ENCODE measurements at places on chromosomes 6 and 20.
A peak's percentile ranks its signal among the peaks of the same experiment; 100 is the strongest.

- DNase-seq: no peak
Measured at GRCh38 chr20:8050157-8050837, 30.7 kb upstream of the TMX4 start.

- no peak for DNase-seq
Measured at GRCh38 chr6:106027758-106028157, 58.4 kb upstream of the PRDM1 start.

DNA sequence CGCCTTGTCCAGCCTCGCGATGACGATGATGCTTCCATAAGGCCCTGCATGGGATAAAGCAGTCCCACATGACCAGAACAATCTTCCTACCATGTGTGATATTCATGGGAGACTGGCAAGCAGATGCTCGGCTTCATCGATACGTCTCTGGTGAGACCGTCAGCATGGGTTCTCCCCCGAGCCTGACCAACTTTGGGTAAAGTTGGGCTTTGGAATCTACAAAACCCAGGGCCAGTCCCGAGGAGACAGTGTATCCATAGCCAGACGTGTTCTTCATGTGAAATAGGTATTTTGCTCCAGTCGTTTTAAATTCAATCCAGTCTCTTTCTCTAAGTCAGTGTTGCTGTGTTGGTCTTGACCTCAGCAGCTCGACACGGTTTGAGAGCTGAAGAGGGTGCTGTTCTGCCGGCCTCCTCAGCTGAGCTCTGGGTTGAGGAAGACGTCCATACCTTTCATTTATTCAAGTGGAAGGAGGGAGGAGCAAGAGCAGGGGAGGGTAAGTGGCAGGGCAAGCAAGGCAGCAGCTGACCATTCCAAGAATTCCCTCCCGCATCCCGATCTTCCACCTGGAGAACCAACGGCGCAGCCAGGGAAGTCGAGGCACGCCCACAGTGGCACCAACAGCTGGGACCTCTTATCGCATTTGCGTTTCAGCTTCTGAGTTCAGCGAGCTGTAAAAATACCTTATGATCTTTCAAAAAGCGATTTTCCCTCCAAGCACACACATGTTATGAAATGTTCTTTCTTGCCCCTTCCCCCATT, 64.0 kb upstream of the THBS2 start:
- no peak for DNase-seq

DNA sequence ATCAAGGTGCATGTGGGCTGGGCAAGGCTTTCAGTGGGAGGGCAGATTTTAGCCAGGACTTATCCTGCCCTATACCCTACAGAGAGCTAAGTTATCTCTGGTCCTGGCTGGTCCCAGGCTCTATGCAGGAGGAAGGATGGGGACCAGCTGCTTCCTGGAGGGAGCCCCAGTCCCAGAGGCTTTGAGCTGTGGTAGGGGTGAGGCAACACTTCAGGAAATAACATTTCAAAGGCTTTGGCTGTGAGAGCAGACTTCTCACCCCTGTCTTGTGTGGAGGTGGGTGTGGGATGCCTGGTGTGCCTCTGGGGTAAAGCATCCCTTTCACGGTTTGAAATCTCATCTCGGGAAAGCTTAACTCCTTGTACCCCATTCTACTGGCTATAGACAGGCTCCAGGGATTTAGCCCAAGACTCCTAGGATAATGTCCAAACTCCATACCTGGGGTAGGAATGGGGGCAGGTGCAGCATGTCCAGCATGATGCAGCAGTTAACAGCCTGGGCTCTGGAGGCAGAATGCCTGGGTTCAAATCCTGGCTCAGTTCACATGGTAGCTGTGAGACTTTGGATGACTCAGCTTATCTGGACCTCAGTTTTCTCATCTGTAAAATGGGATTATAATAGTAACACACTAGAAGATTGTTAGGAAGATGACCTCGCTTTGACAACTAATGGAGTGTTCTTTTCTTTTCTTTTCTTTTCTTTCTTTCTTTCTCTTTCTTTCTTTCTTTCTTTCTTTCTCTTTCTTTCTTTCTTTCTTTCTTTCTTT, 27.5 kb upstream of the SIRPA start:
- no peak for DNase-seq

DNA sequence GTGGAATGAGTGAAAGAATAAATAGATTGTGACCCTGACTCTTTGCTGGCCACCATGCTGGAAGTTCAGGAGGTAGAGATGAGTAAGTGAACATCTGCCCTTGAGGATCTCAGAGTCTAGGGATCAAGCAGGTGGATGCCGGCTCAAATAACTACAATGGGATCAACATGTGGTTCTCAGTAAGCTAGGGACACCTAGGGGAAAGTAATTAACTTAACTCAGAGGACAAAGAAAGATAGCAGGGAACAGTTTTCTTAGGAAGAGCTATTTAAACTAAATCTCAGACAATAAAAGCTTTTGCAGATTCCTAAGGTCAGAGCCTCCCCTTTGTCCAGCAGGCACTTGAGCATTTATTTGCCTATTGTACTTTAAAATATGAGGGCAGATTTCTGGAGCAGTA, 29.1 kb downstream of the SLC13A3 start:
- DNase-seq: no peak

DNA sequence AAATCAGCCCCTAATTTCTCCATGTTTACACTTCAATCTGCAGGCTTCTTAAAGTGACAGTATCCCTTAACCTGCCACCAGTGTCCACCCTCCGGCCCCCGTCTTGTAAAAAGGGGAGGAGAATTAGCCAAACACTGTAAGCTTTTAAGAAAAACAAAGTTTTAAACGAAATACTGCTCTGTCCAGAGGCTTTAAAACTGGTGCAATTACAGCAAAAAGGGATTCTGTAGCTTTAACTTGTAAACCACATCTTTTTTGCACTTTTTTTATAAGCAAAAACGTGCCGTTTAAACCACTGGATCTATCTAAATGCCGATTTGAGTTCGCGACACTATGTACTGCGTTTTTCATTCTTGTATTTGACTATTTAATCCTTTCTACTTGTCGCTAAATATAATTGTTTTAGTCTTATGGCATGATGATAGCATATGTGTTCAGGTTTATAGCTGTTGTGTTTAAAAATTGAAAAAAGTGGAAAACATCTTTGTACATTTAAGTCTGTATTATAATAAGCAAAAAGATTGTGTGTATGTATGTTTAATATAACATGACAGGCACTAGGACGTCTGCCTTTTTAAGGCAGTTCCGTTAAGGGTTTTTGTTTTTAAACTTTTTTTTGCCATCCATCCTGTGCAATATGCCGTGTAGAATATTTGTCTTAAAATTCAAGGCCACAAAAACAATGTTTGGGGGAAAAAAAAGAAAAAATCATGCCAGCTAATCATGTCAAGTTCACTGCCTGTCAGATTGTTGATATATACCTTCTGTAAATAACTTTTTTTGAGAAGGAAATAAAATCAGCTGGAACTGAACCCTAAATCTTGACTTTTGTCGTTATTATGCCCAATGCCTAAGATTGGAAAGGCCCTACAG, 4.5 kb downstream of the SOX4 start:
- peak; percentile 55 for DNase-seq

DNA sequence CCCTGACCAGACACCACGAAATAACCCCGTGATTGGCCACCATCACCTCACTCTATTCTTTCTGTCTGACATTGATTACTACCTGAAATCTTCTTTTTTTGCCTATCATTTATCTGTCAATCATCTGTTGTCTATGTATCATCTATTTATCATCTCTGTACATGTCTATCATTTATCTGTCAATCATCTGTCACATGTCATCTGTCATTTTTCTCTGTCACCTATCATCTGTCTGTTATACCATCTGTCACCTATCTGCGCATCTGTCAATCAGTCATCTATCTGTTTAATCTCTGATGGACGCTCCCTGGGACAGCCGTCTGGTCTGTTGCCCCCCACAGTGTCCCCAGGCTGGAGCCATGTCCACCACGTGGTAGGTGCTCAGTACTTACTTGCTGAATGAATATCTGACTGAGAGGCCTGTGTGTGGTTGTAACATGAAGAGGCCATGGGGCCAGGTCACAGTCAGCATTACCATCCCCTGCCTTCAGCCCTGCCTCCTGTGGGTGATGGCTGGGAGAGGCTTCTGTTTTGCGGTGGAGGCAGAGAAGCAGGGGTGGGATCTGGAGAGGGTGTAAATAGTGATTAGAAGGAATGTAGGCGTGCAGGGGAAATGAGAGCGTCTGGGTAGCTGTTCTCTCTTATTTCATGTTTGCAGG, 302.7 kb downstream of the QKI start:
- no peak for DNase-seq

- no peak for DNase-seq
Measured at GRCh38 chr6:34272013-34272926, 23.5 kb upstream of the SMIM29 start.

- DNase-seq: no peak
Measured at GRCh38 chr6:101462576-101462975, 69.1 kb downstream of the GRIK2 start.

DNA sequence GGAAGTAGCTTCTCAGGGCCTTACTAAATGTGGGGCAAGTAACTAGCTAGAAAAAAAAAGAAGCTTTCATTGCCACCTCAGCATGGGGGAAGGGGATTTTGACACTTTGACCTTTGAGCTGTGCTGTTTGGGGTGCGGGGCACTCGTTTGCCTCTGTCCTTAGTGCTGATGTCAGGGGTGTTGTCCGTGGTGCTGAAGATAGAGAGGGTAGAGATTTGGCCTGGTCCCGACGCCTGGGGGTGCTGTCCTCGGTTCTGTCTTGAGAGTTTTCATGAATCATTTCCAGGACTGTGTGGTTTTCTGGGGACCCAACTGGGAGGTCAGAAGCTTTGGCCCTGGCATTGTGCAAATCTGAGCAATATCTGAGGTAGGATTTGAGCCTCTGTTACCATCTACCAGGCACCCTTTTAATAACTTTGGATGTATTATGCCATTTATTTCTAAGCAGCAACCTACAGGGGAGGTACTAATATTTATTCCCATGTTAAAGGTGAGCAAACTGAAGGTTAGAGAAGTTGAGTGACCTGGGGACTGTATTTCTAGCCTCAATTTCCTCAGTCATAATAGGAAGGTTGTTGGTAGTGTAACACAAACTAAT, 78.0 kb downstream of the DLGAP4 start:
- no peak for DNase-seq

GRCh38 chr6:79833264-79833963, 113.9 kb downstream of the ELOVL4 start:
- DNase-seq: no peak

DNA sequence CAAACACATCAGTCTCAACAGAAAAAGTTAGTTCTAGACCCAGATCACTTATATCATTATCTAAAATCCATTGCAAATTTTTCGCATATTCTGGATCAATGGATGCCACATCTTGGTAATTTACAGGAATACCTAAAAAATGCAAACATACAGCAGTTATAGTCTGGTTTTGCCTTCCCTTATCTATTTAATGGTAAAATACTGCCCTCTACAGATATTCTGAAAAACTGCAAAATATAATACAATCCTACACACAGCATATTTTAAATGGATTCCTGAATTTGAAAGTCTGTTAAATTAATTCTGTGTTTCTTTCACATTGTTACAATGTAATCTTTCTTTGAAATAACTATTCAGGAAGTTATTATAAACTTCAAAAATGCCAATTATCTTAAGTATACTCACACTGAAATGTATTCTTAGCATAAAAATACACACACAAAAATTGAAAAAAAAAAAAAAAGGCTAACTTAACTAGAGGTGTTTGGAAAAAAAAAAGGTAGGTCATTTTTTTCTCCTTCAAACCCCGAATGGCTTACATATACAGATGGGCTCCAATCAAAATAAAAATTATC, 88.4 kb downstream of the HACE1 start:
- DNase-seq: peak; percentile 11
